Stimulated activated CD8-positive, alpha-beta memory T cell treated with anti-CD3 and anti-CD28 coated beads, Interleukin-7, amount 100 ng/mL, for 4 hours (primary cell): ENCODE measurements at places on chromosomes 2 and 18.

DNA sequence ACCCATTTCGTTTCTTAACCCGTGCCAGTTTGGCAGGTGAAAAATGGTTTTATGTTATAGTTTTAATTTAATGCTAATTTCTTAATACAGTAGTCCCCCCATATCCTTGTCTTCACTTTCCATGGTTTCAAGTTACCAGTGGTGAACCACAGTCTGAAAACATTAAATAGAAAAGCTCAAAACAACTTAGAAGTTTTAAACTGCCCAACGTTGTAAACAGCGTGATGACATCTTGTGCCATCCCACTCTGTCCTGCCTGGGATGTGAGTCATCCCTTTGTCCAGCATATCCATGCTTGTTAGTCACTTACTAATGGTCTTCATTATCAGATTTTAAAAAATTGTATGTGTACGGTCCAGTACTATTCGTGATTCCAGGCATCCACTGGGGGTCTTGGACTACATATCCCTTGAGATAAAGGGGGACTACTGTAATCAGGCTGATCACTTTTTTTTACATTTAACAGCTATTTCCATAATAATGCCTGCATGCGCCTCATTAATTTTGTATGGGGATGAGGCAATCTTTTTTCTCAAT lies 31.9 kb downstream of the SLC66A3 start:
- DNase-seq = no peak

GRCh38 chr18:47627030-47627429 lies 303.4 kb downstream of the SMAD2 start:
- no peak for DNase-seq

GRCh38 chr2:136116813-136117390 lies 1.0 kb downstream of the CXCR4 start:
- DNase-seq = no peak

GRCh38 chr2:104444392-104444791 lies 409.5 kb upstream of the POU3F3 start:
- no peak for DNase-seq

DNA sequence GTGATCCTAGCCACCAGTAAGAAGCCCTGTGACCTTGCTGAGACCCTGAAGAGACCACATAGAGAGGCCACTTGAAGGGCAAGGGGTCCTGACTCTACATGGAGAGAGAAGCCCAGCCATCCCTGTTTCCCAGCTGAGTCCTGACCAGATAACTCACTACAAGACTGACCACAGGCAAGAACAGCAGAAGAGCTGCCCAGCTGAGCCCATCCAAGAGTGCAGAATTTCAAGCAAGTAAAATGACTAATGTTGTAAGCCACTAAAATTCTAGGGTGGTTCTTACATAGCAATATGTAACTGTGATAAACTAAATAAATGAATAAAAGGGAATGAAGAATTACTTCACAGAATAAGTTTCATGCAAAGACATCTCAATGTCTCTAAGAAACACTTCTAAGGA lies 58.4 kb upstream of the WIPF1 start:
- no peak for DNase-seq

DNA sequence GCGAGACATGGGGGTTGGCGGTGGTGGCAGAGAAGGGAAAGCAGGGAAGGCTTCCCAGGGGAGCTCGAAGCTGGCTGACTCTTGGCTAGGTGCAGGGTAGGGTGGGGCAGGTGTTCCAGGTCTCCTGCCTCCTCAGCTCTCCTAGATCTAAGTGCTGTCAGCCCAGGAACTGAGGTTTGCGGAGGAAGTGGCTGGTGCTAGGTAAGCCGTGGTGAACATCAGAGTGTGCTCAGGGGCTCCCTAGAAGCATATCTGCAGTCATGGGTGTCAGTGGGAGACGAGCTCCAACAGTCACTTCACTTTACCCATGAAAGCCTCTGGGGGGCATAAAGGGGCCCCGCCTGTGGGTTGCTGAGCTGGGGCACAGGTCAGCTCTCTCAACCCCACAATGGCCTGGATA lies 34.1 kb downstream of the ARHGEF4 start:
- DNase-seq = no peak

GRCh38 chr2:3574155-3574554 lies 905 bp upstream of the RPS7 start:
- DNase-seq = no peak
